Right renal cortex interstitium (tissue), 3 donors: ENCODE measurements at places on chromosomes 13 and 19.
A peak's percentile ranks its signal among the peaks of the same experiment; 100 is the strongest.

GRCh38 chr13:25493931-25494640, 122.3 kb downstream of the ATP8A2 start:
- DNase-seq, result no peak

DNA sequence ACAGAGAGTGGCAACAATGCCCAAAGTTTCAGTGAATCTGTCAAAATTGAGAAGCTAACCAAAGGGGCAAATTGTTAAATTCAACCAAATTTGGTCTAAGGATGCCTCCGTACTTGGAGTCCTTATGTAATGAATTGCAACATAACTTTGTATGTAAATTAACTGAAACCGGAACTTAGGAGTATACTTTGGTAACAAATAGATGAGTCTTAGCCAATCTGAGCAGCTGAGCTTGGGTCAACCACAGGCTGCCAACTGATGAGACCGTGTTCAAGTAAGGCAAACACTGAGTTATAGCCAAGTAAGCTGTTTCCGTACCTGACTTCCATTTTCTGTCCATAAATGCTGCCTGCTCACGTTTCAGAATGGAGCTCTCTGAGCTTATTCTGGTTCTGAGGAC, 5.3 kb downstream of the VWA8 start:
- DNase-seq, result no peak

- DNase-seq, result no peak
These were observed 51.7 kb downstream of the SLC7A9 start for GRCh38 chr19:32817569-32818476.

GRCh38 chr19:7520131-7521051, 2.0 kb upstream of the MCOLN1 start:
- DNase-seq, result no peak

GRCh38 chr13:71213252-71213821, 653.7 kb downstream of the DACH1 start:
- no peak for DNase-seq

- no peak for DNase-seq
These were observed 15.7 kb upstream of the CD177 start for GRCh38 chr19:43337737-43338136.

GRCh38 chr19:46542428-46543230, 47.0 kb upstream of the PNMA8B start:
- peak; percentile 74 for DNase-seq

GRCh38 chr13:108036411-108036932, 178.9 kb downstream of the LIG4 start:
- DNase-seq, result no peak

DNA sequence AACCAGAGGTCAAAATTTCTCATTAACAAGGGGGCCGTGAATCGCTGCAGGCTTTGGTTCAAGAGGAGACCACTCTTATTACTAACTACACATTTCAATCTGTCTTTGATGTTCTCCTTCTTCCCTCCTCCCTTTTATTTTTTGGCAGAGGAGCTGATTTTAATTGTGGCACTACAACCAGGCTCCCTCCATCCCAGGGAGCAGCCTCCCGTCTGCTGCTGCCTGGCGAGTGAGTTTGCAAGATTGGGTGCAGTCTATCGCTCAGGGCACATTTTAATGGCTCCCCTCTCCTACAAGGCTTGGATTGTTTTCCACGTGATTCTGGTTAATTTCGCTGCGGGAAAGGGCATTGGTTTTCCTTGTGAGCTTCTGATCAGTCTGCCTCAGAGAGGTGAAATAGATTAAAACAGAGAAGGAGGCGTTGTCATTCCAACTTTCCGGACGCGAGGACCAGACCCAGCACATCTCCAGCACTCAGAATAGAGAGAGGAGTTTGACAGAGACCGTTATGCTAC, 81.4 kb downstream of the KCTD15 start:
- no peak for DNase-seq

- DNase-seq, result no peak
These were observed 10.0 kb upstream of the INSR start for GRCh38 chr19:7304200-7304599.

GRCh38 chr19:38034492-38034860, 127.5 kb downstream of the SIPA1L3 start:
- DNase-seq, result no peak

DNA sequence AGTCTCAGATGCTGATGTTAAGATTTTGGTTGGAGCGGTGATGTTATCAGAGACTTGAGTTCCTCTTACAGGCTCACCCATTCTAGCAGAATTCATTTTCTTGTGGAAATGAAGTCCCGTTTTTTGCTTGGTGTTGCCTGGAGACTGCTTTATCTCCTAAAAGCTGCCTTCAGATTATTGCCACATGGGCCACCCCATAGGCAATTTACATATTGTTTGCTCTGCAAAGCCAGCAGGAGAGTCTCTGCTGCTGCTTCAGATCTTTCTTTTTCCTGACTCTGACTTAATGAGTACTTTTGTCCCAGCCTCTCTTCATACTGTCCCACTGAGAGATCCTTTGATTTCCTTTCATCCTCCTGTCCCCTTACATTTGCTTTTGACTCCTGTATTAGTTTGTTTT, 114.6 kb downstream of the TDRD3 start:
- DNase-seq, result no peak

GRCh38 chr13:109199280-109199679, 569.9 kb downstream of the MYO16 start:
- DNase-seq, result no peak

DNA sequence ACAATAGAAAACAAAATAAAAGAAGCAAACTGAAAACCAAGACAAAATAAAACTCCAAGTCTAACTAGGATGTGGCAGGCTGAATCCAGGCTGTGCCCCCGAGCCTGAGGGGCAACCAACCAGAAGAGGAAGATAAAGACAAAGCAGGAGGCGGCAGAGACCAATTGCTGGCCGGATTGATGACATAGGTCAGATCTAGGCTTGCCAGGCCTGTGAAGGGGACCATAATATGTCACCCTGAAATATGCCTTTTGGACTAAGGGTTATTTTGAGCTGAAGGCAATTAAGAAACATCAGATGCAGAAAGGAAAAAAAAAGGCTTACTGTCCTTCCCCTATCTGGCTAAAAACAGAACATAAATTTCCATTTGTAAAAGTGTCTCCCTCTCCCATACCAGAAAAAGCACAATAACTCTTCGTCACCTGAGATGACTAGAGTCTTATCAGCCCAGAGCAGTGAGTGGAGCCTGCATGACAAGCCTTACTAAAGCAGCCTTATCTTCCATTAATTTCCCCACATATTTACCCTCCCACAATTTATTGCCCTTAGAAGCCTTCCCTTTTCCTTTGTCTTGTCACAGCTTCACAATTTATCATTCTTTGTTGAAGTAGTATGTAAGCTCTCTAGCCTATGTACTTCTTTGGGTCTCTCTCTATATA, 22.8 kb downstream of the ATP8A2 start:
- no peak for DNase-seq

- DNase-seq, result no peak
These were observed 2.5 kb upstream of the BCAT2 start for GRCh38 chr19:48813123-48813913.

- DNase-seq, result no peak
These were observed 372 bp downstream of the DNAAF3 start for GRCh38 chr19:55165952-55166529.

GRCh38 chr13:48318821-48319511, 15.4 kb downstream of the RB1 start:
- DNase-seq, result no peak

- DNase-seq, result no peak
These were observed 172.4 kb downstream of the KDM4B start for GRCh38 chr19:5141129-5141849.

DNA sequence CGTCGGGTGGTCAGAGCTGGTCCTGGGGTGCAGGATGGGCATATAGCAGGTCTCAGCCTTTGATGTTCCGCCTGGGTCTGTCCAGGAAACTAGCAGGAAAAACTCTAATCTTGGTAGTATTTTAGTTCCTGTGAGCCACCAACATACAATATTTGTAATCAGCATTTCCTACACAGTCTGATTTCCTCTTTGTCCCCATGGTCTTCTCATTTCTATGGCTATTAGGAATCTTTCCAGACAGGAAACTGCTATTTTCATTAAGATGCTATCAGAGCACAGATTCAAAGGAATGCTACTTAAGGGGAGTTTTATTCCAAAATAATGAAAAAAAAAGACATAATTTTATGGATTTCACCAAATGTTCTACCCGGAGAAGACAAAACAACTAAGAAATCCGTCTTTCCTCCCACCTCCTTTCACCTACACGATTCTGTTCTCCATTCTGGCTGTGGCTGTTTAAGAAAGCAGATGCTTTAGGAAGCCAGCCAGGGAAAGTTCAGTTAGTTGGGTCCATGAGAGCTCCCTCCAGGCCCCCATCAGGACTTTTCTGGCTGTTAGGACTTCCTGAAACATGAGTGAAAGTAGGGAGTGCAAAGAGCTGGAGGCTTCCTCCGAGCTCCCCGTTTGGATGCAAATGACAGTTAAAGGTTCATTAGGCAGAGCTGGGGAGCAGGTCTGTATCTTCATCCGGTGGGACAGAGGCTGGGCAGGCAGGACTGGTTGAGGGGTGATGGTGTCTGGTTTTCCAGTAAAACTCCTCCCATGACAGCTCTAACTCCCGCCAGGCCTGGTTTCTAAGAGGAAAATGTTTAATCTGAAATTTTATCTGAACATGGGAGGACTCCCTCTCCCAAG, 36.3 kb downstream of the SHISA2 start:
- DNase-seq, result no peak

- no peak for DNase-seq
These were observed 21.0 kb upstream of the FXYD3 start for GRCh38 chr19:35094656-35095055.

DNA sequence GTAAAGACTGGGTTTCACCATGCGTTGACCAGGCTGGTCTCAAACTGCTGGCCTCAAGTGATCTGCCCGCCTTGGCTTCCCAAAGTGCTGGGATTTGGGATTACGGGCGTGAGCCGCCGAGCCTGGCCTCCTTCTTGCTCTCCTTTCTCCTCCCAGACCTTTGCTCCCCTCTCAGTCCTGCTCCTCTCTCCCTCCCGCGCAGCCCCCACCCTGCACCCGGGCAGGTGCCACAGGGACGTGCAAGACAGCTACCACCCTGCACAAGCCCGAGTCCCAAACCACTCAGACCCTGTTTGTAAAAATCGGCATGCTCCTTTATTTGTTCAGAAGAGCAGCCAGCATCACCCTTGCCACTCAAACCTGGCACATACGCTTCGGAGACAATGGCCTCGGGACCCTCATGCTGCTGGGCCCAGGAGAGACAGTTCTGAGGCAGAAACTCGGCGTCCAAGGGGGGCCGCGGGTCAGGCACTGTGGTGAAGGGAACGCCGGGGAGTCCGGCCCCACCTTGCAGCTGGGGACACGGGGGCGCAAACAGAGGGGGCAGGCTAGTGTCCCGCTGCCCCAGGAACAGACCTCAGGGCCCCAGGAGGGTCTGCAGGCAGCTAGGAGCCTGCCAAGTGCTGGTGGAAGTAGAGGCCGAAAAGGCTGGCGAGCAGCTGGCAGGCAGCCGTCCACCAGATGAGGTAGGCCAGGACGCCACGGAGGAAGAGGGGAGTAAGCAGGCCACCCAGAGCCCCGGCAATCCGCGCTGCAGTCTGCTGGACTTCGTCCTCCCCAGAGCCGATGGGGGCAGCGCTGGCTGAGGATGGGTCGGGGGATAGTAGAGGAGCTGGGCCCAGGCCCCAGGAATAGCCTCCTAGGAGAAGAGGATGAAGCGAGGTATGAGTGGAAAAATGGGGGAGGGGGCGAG, 18.7 kb downstream of the TMEM161A start:
- no peak for DNase-seq

GRCh38 chr13:58852076-58852475, 1220.5 kb downstream of the PCDH17 start:
- DNase-seq, result no peak

GRCh38 chr19:38228491-38229439, 4.7 kb upstream of the DPF1 start:
- DNase-seq, result no peak

- DNase-seq, result no peak
These were observed 32.0 kb downstream of the ZFR2 start for GRCh38 chr19:3836887-3837286.

GRCh38 chr19:55047951-55048350, 9.9 kb upstream of the GP6 start:
- no peak for DNase-seq

GRCh38 chr13:43058831-43059230, 35.4 kb downstream of the DNAJC15 start:
- DNase-seq, result no peak

DNA sequence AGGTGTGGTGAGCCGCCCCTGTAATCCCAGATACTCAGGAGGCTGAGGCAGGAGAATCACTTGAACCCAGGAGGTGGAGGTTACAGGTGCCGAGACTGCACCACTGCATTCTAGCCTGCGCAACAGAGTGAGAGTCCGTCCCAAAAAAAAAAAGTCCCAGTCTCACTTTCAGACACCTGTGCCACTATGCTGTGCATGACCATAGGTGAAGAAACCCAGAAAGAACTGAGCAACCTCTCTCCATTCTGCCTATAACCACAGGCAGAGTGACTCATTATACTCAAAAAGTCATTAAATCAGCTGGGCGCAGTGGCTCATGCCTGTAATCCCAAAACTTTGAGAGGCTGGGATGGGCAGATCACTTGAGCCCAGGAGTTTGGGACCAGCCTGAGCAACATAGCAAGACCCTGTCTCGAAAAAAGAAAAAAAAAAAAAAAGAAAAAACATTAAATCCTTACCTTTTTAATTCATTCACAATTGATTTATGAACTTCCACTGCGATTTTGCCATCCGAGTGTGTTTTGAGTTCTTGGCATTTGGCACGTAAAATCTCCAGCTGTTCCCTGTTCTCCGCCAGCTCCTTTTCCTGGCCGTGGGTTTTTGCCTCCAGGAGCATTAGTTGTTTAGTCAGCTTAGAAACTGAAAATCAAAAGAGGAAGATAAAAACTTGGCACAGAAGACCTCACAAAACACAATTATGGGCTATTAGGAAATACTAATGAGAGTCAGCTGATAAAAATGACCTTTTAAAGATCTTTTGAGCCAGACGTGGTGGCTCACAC, 45.5 kb upstream of the SLC7A9 start:
- no peak for DNase-seq

GRCh38 chr19:7145494-7145893, 76.0 kb downstream of the ZNF557 start:
- no peak for DNase-seq

- DNase-seq, result no peak
These were observed 7.1 kb upstream of the DPP9 start for GRCh38 chr19:4730740-4731171.

GRCh38 chr13:99346335-99347042, 39.3 kb upstream of the GPR183 start:
- DNase-seq, result no peak
